ENCODE measurements at places on chromosomes 2 and 18.

DNA sequence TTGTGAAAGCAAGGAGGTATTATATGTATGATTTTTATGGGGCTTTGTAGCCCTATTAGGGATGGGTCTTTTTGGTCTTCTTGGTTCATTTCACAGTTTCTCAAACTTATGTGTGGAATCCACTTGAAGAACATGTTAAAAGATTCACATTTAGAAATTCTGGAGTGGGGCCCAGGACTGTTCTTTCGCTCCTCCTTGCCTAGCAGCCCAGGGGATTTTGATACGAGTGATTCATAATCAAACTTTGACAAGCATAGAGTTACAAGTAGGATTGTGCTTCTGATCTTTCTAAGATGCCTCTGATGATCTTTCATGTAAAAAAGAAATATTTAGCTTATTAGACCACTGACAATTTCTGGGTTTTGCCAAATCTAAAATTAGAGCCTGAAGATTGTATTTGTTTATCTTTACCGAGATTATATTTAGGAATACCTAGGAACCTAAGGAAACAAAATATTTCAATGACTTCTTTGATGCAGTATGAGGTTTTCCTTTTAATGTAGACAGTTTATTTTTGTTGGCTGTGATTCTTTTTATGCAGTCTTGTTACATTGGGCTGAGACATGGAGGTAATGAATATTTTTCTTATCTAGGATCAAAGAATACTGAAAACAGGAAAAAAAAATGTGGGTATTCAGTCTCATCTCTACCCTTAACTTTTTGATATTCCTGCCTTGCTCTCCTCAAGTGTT, 324.0 kb downstream of the PARD3B start:
- no peak for DNase-seq

DNA sequence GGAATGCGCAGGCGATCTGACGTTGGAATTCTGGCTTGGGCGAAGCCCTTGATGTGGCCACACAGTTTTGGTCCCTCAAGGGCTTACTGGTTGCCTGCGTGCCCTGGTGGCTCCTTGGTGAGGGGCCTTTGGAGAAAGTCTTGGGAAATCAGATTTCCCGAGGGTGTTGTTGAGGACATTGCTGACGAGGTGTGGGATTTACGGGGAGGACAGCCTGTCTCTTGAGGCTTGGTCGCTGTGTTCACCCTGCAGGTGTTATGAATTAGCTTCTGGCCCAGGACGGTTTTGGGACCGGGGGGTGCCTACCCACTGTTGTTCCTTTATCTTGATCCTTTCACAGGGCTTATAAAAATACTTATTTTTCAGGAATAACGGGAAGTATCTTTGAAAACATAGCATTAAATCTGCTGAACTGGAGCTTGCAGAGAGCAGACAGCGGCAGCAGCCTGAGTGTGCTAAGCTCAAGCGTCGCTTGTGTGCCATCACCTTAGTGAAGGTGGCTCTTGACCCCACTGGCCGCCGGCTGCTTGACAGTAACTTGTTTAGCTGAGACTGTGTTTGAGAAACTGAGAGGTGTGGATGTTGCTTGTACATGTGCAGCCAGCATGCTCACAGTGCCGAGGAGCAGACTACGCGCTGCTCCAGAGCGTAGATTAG, 4.2 kb downstream of the CTDP1 start:
- DNase-seq = no peak

GRCh38 chr18:44766450-44766849, 85.8 kb downstream of the SETBP1 start:
- DNase-seq = no peak

- DNase-seq = no peak
These were observed 16.4 kb downstream of the ALPK2 start for GRCh38 chr18:58612315-58613055.

GRCh38 chr2:41907771-41908207, 140.0 kb upstream of the PKDCC start:
- DNase-seq = no peak

DNA sequence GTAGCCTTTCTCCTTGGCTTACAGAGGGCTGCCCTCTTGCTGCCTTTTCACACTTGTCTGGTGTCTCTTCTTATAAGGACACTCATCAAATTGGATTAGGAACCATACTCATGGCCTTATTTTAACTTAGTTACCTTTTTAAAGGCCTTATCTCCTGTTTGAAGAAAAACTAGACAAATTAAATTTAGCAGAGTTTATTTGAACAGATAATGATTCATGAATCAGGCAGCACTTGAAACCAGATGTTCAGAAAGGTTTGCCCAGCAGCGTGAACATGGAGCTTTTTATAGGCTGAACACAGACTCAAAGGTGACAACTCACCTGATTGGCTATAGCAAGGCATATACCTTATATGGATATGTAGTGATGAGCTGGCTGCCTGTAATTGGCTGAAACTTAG, 238.0 kb downstream of the GULP1 start:
- DNase-seq = no peak

DNA sequence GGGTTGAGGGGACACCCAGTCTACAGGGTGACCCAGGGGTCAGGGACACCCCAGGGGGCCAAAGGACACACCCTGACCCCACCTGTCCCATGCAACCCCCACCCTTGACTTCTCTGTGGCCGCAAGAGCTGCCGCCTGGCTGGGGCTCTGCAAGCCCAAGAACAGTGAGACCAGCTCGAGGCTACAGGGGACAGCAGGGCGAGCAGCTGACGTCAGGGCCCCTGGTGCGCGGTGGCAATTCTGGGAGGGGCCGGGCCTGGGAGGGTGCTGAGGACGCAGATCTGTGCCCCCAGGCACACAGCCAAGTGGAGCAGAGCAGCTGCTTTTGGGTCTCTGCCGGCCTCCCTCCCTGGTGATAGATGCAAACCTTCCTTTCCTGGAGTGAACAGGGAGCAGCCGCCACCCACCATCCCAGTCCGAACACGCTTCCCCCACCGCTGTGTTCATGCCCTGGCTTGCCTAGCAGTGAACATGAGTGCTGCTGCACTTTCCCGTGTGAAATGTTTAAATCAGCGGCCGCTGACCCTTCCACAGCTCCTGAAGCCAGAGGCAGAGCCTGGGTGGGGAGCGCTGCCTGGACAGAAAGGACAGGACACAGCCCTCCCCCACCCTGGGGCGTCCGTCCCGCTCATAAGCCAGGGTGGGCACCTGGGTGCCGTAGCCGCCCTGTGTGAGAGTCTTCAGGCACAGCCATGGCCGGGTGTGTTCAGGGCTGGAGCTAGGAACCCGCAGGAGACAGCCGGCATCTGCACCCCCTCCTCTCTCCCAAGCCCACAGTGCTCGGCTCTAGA, 46.9 kb downstream of the SLC66A2 start:
- peak; percentile 7 for DNase-seq

- DNase-seq = no peak
These were observed 402.7 kb downstream of the SETBP1 start for GRCh38 chr18:45083226-45083855.

DNA sequence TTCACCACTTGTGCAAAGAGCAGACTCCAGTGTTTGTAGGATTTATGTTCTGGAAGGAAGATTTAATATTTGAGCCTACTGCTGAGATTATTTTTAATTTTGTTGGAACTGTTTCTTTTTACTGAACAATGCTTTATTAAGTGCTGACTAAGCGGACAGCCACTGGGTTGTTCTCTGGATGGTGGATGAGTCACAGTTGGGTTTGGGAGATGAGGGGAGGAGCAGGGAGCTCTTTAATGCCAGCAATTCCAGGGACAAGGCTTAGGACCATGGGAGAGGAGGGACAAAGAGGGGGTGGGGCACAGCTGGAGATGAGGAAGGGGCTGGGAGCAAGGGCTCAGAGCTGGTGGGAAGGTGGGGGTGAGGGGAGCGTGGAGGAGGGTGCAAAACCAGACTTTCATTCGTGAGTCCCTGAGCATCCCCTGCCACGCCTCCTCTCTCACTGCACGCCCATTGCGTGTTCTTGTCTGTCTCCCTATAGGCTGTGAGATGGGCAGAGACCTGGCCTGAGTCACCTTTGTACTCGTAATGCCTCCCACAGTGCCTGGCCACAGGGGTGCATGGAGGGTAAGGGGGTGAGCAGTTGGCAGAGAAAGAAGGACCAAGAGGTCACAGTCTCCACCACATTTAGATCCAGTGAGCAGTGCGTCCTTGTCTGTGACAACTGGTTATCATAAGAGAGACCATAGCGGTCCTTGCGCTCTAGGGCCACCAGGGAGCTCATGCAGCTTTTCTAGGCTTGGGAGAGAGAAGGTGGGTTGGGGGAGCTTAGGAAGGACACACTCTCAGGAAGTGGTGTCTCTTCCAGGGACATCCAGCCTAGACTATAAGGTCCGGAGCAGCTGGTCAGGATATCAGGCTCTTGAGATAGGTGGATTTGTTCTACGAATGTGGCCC, 18.4 kb downstream of the SLC4A3 start:
- DNase-seq = no peak

DNA sequence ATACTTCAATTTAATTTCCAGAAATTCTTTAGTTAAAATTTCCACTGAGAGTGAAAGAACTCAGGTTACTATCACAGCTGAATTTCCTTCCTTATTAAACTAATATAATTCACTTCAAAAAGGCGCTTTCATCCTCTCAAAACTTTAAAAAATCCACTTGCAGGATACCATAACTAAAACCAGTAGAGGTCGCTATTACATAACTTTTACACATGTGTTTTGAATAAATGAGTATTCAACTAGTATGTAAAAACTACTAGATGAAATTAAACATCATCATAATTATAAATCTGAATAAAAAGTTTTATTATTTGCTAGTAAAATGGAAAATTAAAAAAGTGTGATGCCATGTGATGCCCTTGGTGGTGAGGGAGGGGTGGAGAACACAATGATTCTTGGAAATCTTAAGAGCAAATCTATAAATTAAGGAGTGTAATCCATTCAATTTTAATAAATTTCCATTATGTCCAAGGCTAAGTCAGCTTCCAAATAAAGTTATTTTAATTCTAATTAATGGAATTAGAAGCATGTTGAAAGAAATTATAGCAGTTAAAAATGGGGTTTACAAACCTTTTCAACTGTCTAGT, 61.4 kb downstream of the SOS1 start:
- DNase-seq = no peak

- no peak for DNase-seq
These were observed 27.8 kb downstream of the DNMT3A start for GRCh38 chr2:25313711-25314513.

GRCh38 chr2:234425639-234426603, 71.0 kb downstream of the ARL4C start:
- no peak for DNase-seq

DNA sequence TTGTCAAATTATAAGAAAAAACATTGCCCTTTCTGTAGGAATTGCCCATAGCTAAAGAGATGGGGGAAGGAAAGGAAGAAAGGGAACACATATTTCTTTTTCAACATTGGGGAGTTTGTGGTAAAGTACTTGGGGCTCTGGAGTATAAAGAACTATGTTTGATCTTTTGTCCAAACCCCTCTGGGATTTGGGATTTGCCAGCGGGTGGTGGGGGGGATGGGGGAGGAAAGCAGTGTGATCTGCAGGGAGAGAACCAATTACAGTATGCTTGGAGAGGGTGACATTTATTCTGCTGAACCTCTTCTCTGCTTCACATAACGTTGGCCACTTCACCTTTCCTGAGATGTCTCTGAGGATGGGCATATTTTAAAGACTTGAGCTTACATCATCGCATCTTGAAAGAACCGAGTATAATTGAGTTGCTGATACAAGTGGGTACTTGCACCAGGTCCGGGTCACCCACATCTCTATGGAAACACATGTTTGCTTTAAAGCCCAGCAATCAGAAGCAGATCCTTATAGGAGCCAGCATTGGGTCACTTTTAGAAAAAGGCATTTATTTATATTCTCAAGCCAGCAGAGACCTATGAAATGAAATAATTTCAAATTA, 73.1 kb downstream of the SPATS2L start:
- DNase-seq = no peak

DNA sequence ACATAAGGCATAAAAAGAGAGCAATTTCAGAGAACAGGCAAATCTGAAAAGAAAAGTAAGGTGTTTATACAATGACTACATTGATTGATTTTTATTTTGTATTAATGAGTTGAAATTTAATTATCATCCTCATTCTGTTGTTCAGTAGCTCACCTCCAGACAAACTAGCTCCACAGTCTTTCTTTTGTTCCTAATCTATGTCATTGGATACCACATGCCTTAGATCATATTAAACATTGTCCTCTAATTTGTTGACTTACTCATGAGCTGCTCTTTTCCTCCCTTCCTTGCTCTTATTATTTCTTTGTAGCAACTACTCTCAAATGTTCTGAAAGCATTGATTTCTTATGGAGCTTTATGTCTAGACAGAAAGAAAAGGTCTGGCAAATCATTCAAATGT, 185.5 kb upstream of the ZSWIM2 start:
- DNase-seq = no peak

Measured in WERI-Rb-1 (cell line).